Activated effector memory CD4-positive, alpha-beta T cell treated with anti-CD3 and anti-CD28 coated beads, Interleukin-2, amount 50 U/mL, for 16 hours (primary cell): ENCODE measurements at places on chromosomes 7 and 10.
A peak's percentile ranks its signal among the peaks of the same experiment; 100 is the strongest.

DNA sequence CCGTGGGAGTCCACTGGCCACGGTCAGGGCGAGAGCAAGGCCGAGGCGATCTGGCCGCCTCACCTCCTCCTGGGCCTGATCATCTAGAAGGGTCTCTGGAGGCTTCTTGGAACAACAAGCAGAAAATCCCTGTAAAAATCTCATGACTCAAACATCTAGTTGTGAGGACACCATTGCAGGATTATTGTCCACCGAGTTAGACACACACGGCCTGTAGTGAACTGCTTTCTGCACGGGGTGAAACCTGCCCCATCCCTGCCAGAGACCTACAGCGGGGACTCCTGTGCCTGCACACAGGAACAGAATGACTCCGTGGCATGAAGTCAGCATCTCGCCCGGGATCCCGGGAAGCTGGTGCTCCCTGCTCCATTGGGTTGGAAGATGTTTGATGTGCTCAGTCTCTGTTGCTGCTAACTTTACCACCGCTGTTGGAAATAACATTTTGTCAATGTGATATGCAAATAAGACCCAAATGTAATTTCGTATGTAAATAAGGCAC, 267.0 kb upstream of the TCERG1L start:
- DNase-seq = no peak

- peak; percentile 86 for DNase-seq
Measured at GRCh38 chr10:102452672-102453340, 1.5 kb upstream of the C10orf95 start.

GRCh38 chr10:21614000-21614399, 80.0 kb downstream of the MLLT10 start:
- no peak for DNase-seq

DNA sequence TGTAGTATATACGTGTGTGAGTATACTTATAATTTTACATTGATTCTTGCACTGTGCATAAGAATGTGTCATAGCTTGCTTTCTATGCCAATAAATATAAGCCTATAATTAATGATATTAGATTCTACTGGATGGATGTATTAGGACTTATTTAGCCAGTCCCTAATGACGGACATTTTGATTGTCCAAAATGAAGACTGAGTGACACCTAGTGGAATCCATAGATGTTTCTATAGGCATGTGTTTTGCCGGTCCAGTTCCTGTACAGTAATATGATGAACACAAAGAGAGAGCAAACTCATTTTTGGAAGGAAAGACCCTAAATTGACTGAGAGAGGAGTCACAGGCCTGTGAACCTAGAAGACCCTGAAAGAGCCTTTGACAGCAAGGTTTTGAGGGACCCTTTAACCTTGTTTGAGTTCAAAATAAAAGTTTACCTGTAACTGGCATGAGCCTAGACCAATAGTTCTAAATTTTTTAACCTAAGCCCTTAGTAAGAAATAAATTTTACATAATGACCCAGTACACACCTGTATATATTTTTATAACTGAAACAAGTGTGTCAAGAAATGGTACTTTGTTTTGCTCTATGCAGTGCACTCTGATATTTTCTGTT, 42.4 kb upstream of the AGBL3 start:
- DNase-seq = no peak

GRCh38 chr10:4459531-4459930, 366.5 kb upstream of the AKR1E2 start:
- no peak for DNase-seq

GRCh38 chr7:155670521-155670920, 26.1 kb downstream of the RBM33 start:
- DNase-seq = no peak

- DNase-seq = no peak
Measured at GRCh38 chr10:35133586-35133985, 6.9 kb downstream of the CREM start.

- no peak for DNase-seq
Measured at GRCh38 chr7:136956232-136956631, 87.8 kb downstream of the CHRM2 start.

DNA sequence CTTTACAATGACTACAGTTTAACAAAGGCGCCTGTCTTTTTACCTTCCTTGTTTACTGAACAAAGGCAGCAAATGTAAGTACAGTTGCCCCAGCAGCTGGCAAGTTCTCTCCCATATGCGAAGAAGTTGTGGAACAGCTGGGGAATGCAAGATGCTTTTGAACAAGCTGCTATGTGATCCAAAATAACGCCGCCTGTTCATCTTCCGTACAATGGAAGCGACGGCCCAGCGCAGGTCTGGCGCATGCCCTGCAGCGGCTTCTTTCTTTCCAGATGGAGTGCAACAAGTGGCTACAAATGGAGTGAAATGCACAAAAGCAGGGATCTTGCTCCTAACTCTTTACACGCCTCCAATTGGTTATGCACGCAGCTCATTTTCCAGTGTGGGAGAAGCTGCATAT, 97.0 kb upstream of the SVIL start:
- no peak for DNase-seq

GRCh38 chr10:110485541-110485940, 12.2 kb upstream of the DUSP5 start:
- no peak for DNase-seq

DNA sequence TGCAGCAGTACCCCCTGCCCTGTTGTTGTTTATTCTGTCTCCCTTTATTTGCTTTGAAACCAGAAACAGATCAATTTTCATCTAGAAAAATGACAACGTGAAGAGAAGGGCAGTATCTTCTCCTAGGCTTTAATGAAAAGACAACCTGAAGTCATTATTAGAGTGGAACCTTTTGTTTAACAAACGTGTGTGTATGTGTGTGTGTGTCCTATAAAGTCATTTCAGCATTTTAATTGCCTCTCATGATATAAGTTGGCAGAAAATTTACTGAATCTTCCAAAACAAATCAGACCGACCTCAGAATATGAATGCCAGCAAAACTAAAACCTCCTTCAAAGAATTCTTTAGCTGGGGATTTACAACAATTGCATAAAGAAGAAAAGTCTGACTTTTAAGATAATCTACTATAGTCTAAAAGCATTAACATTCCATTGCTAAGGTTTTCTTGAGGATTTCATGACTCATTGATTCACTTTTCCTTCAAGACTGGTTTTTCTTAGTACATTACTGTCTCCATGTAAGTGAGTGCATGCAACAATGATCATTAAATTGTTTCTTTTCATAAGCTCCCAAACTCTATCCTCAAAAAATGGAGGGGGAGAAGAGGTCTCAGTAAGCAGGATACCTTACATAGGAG, 3.2 kb downstream of the GLI3 start:
- DNase-seq = no peak

GRCh38 chr10:106493751-106494150, 670.8 kb downstream of the SORCS1 start:
- no peak for DNase-seq

DNA sequence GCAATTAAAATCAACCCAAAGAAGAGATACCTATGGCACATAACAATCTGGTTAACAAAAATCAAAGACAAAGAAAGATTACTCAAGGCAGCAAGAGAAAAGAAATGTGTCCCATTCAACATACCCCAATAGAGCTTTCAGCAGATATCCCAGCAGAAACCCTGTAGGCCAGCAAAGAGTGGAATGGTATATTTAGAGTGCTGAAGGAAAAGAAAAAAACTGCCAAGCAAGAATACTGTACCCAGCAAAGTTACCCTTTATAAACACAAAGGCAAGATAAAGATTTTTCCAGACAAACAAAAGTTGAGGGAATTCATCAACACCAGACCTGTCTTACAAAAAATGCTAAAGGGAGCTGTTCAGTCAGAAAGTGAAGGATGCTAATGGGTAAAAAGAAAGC, 131.6 kb downstream of the TPST1 start:
- DNase-seq = no peak

GRCh38 chr10:126924180-126924914, 19.1 kb downstream of the DOCK1 start:
- no peak for DNase-seq

- no peak for DNase-seq
Measured at GRCh38 chr7:3899559-3899991, 598.5 kb downstream of the SDK1 start.

DNA sequence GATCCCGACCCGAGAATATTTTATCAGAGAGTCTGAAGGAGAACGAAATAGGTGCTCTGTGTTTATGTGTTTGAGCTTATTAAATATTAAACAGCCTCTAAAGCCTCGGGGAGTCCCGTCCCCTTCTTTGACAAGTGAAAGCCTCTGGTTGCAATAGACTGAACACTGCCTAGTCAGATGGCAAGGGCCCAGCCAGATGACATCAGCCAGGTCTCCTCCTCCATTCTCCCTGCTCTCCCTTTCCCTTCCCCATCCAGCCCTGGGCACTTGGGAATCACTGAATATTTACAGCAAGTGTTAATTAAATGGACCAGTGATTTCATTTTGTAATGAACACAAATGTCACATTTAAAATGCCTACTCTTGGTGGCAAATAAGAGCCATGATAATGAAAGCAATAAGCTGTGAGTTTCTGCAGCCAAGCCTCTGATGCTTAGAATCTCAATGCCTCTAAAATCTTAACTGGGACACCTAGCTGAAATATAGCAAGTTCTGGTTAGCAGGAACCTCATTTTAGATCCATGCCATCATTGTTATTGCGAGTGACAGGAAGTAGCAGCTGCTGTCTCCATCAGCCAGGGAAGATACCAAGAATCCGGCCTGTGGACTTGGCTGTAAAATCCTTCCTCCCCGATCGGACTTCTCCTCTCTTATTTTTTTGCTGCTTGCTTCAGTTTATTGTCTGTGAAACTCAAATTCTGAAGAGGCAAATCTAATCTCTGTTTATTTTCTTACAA, 202.1 kb downstream of the PRPF18 start:
- DNase-seq = no peak

DNA sequence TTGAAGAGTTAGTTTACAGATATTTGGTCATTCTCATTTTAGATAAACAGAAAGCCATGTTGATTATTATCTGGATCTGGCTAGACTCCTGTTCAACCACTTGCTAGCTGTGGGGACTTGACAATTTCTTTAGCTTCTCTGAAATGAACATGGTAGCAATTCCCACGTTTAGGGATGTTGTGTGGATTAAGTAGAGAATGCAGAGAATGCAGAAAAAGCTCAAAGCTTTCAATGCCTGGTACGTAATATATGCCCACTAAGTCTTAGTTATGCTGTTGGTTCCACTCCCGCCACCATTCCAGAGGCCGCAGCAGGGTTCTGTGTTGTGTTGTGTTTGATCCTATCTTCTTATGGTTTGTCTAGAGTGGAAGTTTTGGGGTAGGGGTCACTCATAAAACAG, 39.2 kb upstream of the RPA3 start:
- DNase-seq = no peak

DNA sequence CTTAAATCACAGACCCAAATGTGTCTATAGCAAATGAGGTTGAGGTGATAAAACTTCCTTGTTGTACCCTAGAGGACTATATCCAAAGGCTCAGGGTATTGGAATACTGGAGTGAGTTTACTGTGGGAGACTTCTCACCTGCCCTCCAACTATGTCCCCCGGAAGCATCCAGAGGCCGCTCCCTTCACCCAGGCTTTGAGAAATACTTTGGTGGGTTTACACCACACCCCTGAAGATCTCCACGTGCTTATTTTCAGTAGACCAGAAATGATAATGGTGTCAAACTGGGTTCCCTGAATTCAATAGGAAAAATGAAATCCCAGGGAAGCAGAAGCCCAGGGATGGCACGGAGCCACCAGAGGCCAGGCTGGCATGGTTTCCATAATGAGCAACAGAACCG, 31.3 kb upstream of the NANOS1 start:
- no peak for DNase-seq
